Neural crest cell (in vitro differentiated cells): ENCODE measurements at places on chromosomes 16 and 17. TPM values are rescaled to one million over a fixed set of nuclear protein-coding genes. Genes with fewer than 3 reads are reported as not detected.
A peak's percentile ranks its signal among the peaks of the same experiment; 100 is the strongest.

DNA sequence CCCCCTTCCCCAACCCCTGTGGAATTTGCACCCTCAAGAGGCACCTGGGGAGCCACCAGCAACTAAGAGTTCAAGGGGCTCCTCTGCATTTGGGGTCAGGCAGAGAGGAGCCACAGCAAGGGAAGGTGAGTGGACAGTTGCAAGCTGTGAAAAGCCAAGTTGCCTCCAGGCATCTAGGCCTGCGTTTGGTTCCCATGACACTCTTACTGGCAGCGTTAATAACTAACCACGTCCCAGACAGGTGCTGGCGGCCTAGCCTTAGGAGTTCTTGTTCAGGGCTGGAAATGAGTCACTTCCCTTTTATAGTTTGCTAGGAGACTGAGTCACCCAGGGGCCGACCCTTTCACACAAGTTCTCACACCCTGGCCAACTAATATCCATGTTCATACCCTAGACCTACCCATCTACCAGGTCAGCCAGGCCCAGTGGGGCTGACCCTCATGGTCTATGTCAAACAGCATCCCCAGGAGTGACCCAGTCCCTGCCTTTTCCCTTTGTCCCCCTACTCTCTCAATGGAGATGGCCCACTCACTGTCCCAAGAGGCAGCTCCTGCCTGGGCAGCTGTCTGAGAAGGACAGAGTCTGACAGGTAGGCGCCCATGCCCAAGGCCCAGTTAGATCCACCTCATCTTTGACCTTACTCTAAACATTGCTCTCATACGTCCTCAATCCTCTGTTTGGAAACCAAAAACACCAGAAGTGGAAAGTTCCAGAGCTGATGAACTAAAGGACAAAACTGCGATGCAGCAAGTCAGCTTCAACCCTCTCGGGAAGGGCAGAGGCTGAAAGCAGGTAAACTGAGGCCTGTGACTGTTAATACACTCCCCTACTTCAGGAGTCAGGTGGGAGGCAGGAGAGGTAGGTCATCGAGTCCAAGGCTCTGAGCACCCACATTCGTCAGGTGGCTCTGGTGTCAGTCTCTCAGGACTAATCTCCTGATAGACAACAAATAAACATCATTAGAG, 300.6 kb downstream of the SOX9 start:
- no peak for DNase-seq
- H3K36me3 ChIP-seq, result peaks cover 13% of the 10 kb centered on the region
- H3K27ac ChIP-seq, result peak overlapping the region; percentile 27
- H3K27me3 ChIP-seq, result no peaks in the 10 kb centered on the region

GRCh38 chr17:81453712-81454111, 58.5 kb downstream of the BAHCC1 start:
- no peak for DNase-seq
- H3K36me3 ChIP-seq, result no peaks in the 10 kb centered on the region
- H3K4me1 ChIP-seq, result peaks cover 20% of the 10 kb centered on the region
- H3K4me3 ChIP-seq, result no peak overlapping the region

GRCh38 chr17:7038025-7038862, 2.4 kb downstream of the SLC16A13 start:
- no peak overlapping the region for H3K27ac ChIP-seq
- DNase-seq, result no peak
- H3K36me3 ChIP-seq, result no peaks in the 10 kb centered on the region
- H3K4me3 ChIP-seq, result peak overlapping the region; percentile 77
- peaks cover 44% of the 10 kb centered on the region for H3K27me3 ChIP-seq

- no peak for DNase-seq
- H3K27me3 ChIP-seq, result peaks cover 12% of the 10 kb centered on the region
- H3K4me3 ChIP-seq, result peak overlapping the region; percentile 4
- H3K36me3 ChIP-seq, result no peaks in the 10 kb centered on the region
- H3K4me1 ChIP-seq, result peaks cover 47% of the 10 kb centered on the region
Measured at GRCh38 chr17:50118076-50118827, 11.7 kb downstream of the SAMD14 start.

GRCh38 chr17:41800601-41801373, 11.0 kb downstream of the P3H4 start:
- no peak overlapping the region for H3K4me3 ChIP-seq
- no peaks in the 10 kb centered on the region for H3K36me3 ChIP-seq
- no peak for DNase-seq
- peaks cover 18% of the 10 kb centered on the region for H3K4me1 ChIP-seq

GRCh38 chr17:59513934-59514841, 51.2 kb upstream of the DHX40 start:
- H3K4me3 ChIP-seq, result no peak overlapping the region
- DNase-seq, result no peak
- H3K4me1 ChIP-seq, result no peaks in the 10 kb centered on the region
- H3K27me3 ChIP-seq, result no peaks in the 10 kb centered on the region
- H3K36me3 ChIP-seq, result no peaks in the 10 kb centered on the region
- H3K27ac ChIP-seq, result no peak overlapping the region

DNA sequence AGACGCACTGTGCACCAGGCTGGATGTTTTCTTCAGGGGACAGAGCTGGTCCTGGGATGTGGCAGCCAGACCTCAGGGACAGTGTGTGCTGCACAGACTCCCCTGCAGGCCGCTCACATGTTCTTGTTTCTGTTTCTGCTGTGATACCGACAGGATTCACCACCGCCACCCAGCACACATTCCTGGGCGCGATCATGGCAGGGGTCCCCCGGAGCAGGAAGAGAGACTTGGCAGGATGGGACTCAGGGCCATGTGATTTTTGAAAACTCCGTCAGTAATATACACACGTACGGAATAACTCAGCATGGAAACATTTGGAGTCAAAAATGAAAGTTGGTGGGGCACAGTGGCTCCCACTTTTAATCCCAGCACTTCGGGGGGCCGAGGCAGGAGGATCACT, 79.0 kb downstream of the HAPSTR1 start:
- no peak for DNase-seq
- no peaks in the 10 kb centered on the region for H3K27me3 ChIP-seq
- H3K4me3 ChIP-seq, result no peak overlapping the region
- no peaks in the 10 kb centered on the region for H3K4me1 ChIP-seq
- H3K27ac ChIP-seq, result no peak overlapping the region
- H3K36me3 ChIP-seq, result no peaks in the 10 kb centered on the region

DNA sequence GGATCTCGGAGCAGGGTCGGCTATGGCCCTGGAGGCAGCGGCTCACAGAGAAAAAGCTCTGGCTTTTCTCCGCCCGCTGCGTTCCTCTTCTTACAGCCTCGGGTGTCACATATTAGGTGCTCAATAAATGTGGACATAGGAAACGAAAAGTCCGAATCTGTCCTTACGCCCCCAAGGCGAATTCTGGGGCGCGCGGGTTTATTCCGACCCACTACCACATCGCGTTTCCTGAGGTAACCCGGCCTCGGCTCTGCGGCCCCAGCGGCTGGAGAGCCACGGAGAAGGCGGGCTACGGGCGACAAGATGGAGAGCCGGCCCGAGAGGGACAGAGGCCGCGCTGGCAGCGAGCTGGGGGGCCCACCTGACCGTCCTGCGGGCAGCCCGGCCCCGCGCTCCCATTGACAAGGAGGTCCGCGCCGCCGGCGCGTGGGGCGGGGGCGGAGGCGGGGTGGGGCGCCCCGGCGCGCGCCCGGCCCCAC, 573 bp upstream of the GNAO1 start:
- no peak overlapping the region for H3K27ac ChIP-seq
- peaks cover 18% of the 10 kb centered on the region for H3K4me1 ChIP-seq
- no peaks in the 10 kb centered on the region for H3K36me3 ChIP-seq
- peaks cover 85% of the 10 kb centered on the region for H3K27me3 ChIP-seq
- peak; percentile 41 for DNase-seq

DNA sequence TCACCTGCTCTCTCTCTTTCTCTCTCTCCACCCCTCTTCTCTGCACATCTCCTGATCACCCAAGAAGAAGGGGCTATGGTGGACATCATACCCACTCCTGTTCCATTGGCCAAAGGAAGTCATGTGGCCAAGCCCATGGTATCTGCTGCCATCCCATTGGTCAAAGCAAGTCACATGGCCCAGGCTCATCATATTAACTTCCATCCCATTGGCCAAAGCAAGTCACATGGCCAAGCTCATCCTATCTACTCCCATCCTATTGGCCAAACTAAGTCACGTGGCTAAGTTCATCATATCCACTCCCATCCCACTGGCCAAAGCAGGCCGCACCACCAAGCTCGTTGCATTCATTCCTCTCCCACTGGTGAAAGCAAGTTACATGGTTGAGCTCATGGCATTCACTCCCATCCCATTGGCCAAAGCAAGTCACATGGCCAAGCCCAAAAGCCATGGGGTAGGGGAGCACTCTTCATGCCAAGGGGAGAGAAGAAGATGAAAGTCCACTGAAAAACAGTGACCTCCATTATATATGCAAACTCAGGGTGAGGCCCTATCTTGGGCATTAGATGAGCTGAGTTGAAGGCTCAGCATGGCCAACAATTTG, 29.2 kb downstream of the SNX20 start:
- DNase-seq, result no peak
- peaks cover 18% of the 10 kb centered on the region for H3K36me3 ChIP-seq
- no peak overlapping the region for H3K4me3 ChIP-seq
- H3K27ac ChIP-seq, result no peak overlapping the region

DNA sequence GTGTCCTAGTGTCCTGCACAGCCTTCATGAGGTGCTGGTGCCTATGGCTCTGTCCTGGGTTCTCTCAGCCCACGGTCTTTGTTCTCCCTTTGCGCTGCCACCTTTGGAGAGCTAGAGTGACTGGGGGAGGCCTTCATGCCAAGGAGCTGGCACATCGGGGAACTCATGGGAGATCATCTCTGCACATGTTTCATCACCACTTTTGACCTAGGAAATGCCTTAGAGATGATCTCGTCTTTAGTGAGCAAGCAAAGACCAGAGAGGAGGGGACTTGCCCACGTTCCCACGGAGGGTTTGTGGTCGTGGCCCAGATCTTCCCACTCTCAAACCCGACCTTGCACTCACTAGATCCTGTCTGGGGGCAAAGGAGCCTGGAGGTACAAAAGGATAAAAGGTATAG, 23.5 kb downstream of the TBX4 start:
- no peaks in the 10 kb centered on the region for H3K36me3 ChIP-seq
- H3K27me3 ChIP-seq, result peaks cover 5% of the 10 kb centered on the region
- no peaks in the 10 kb centered on the region for H3K4me1 ChIP-seq
- H3K27ac ChIP-seq, result no peak overlapping the region
- no peak for DNase-seq

GRCh38 chr17:81000631-81001357, 9.2 kb downstream of the CHMP6 start:
- peaks cover 18% of the 10 kb centered on the region for H3K4me1 ChIP-seq
- no peak overlapping the region for H3K4me3 ChIP-seq
- H3K27me3 ChIP-seq, result peaks cover 39% of the 10 kb centered on the region
- H3K27ac ChIP-seq, result no peak overlapping the region
- no peaks in the 10 kb centered on the region for H3K36me3 ChIP-seq

- DNase-seq, result no peak
- peaks cover 19% of the 10 kb centered on the region for H3K4me1 ChIP-seq
- H3K27me3 ChIP-seq, result no peaks in the 10 kb centered on the region
- H3K4me3 ChIP-seq, result no peak overlapping the region
- H3K36me3 ChIP-seq, result no peaks in the 10 kb centered on the region
Measured at GRCh38 chr16:85504242-85504641, 108.9 kb upstream of the GSE1 start.

DNA sequence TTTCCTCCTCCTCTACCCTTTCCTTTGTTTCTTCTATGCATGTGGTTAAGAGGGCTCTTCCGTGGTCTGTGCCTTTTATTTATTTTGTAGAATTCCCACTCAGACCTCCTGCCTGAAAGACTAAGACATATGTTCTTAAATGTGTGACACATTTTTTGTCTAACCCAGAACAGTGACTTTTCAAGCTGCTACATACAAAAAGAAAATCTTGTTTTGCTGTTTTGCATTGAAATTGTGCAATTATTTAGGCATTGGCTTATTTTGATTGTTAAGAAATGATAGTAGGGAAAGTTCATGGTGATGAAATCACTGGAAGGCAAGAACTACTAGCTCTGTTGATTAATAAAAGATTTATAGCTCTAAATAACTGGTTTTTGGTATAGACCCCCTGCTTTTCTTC, 76.8 kb downstream of the TUBD1 start:
- H3K4me1 ChIP-seq, result no peaks in the 10 kb centered on the region
- H3K4me3 ChIP-seq, result no peak overlapping the region
- peaks cover 4% of the 10 kb centered on the region for H3K36me3 ChIP-seq
- H3K27me3 ChIP-seq, result no peaks in the 10 kb centered on the region
- no peak overlapping the region for H3K27ac ChIP-seq

DNA sequence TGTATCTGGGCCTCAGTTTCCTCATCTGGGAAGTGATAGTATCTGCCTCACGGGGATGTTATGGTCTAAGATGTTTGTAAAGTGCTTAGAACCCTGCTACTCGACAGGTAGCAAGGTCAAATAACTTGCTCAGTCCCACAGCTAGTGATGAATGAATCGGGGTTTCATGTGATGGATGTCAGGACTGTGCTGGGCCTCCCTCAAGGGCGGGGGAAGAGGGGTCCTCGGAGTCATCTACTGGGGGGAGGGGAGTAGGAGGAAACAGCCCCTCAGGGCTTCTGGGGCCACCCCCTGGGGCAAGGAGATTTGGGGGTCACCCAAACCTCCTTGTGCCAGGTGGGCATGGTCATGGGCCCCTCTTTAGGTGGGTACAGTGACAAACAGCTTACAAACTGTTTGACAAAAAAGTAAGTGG, 732 bp downstream of the PNPO start:
- no peak for DNase-seq
- no peak overlapping the region for H3K27ac ChIP-seq
- H3K4me1 ChIP-seq, result peaks cover 15% of the 10 kb centered on the region

- peaks cover 7% of the 10 kb centered on the region for H3K36me3 ChIP-seq
- no peak for DNase-seq
- H3K27me3 ChIP-seq, result peaks cover 94% of the 10 kb centered on the region
- H3K4me1 ChIP-seq, result peaks cover 24% of the 10 kb centered on the region
- peak overlapping the region; percentile 86 for H3K4me3 ChIP-seq
- H3K27ac ChIP-seq, result peak overlapping the region; percentile 10
Measured at GRCh38 chr16:3183445-3184139, 4.4 kb upstream of the OR1F1 start.

- peaks cover 42% of the 10 kb centered on the region for H3K4me1 ChIP-seq
- H3K27ac ChIP-seq, result no peak overlapping the region
- H3K27me3 ChIP-seq, result no peaks in the 10 kb centered on the region
- H3K4me3 ChIP-seq, result no peak overlapping the region
- H3K36me3 ChIP-seq, result no peaks in the 10 kb centered on the region
- no peak for DNase-seq
Measured at GRCh38 chr17:47704736-47705135, 10.8 kb downstream of the TBKBP1 start.

- peaks cover 34% of the 10 kb centered on the region for H3K4me1 ChIP-seq
- DNase-seq, result no peak
- H3K36me3 ChIP-seq, result peaks cover 15% of the 10 kb centered on the region
- H3K4me3 ChIP-seq, result peak overlapping the region; percentile 78
- no peak overlapping the region for H3K27ac ChIP-seq
Measured at GRCh38 chr17:16447676-16448075, 32.3 kb downstream of the TRPV2 start.

- H3K4me3 ChIP-seq, result no peak overlapping the region
- no peak for DNase-seq
- H3K27me3 ChIP-seq, result no peaks in the 10 kb centered on the region
- peaks cover 10% of the 10 kb centered on the region for H3K4me1 ChIP-seq
- no peak overlapping the region for H3K27ac ChIP-seq
- H3K36me3 ChIP-seq, result peaks cover 8% of the 10 kb centered on the region
Measured at GRCh38 chr16:78170494-78170933, 71.1 kb downstream of the WWOX start.

Gene KRTAP1-5
- not detected in 2 replicates for total RNA-seq

Gene TEX19
- 0.20 and 0.23 TPM in 2 replicates for total RNA-seq

Gene CCDC200
- not detected in 2 replicates for total RNA-seq

Gene SDF2
- 47.4 and 48.2 TPM in 2 replicates for total RNA-seq

Gene TNK1
- 0.21 and 0.43 TPM in 2 replicates for total RNA-seq

Gene KRTAP3-1
- total RNA-seq, result not detected in 2 replicates

Gene FN3K
- 21.7 and 23.8 TPM in 2 replicates for total RNA-seq

Gene HASPIN
- 22.9 and 24.9 TPM in 2 replicates for total RNA-seq
